Fibroblast of skin of right quadriceps (primary cell): ENCODE measurements at places on chromosomes 7 and 10.

DNA sequence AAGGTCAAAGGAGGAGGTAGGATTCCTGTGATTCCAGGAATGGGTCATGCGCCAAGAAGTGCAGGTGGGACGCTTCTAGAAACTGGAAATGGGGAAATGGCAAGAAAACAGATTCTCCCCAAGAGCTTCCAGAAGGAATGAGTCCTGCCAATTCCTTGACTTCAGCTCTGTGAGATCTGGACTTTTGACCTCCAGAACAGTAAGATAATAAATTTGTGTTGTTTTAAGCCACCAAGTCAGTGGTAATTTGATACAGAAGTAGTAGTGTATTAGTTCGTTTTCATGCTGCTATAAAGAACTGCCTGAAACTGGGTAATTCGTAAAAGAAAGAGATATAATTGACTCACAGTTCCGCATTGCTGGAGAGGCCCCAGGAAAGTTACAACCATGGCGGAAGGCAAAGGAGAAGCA is 178.6 kb upstream of the GALNT17 start:
- DNase-seq, result no peak

DNA sequence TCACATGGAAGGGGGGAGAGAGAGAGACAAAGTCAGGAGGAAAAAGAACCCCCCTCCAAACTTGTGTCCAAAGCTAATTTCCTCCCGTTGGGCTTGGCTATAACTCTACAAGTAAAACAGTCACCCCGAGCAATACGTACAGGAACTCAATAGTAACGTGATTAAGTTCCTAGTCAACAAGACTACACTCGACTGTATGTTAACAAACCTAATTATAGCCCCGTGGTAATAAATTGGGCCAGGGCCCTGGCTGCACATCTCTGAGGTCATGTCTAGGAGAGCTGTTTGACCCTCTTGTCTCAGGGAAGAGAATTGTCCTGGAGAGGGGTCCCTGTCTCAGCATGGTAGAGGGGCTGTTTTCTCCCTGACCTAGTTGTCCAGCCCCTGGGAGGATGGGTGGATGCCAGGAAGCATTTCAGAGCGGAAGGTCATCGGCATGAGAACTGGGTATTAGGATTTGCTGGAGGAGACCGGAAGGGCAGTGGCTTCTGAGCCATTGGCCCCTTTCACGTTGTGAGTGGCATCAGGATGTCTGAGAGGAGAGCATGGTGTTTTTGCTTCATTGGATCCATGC is 60.2 kb upstream of the COMTD1 start:
- no peak for DNase-seq

DNA sequence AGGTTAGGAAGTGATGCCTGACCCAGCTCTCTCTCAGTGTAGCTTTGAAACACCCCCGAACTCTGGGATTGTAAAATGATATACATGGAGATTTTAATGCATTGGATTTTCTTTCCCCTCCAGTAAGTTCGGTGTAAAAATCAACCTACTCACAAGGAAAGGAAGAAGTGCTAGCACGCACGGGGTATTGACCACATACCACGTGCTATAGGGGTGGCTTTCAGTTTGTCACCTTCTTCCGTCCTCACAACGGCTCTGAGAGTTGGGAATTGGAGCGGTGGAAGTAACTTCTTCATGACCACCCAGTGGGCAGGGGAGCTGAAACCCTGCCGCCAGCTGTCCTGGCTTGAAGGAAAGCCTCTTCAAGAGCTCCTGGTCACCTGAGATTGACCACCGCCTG is 149.4 kb upstream of the PRR15 start:
- DNase-seq, result no peak

DNA sequence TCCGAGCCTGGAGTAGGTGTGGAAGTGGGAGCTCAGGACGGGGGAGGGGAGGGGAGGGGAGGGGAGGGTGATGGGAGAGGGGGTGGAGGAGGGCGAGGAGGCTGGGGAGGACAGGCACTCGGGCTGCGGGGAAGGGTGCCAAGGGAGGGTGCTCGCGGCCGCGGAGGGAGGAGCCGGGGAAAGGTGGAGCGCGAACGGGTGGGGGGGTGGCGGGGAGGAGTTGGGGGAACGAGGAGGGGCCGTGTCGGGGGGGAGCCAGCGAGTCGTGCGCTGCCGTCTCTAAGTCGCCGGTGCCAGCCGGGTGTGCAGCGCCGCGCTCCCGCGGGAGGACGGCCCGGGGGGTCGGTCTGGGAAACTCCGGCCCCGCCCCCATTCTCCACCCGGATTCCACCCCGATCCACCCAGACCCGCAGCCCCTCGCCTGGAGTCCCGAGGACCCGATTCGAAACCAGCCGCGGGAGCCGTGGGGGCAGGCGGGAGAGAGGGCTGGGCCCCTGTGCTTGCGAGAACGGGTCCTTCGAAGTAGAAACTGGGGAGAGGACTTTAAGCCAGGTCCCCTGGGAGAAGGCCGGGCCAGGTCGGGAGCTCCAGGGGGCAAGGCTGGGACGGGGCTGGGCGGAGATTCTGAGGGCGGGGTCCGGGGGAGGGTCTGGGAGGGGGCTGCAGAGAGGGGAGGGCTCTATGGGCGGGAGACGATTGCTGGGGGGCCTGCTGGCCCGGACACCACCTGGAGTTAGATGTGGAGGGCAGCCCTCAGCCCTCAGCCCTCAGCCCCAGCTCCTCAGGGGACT is at the start of gene ZNF467:
Gene ZNF467, minus strand, starts transcription at position 143 of the 791 bp plus-strand sequence. CDS start 2,556 bp downstream, outside the sequence.
- peak; percentile 57 for DNase-seq

GRCh38 chr10:106917452-106918055 is 247.0 kb downstream of the SORCS1 start:
- DNase-seq, result no peak

DNA sequence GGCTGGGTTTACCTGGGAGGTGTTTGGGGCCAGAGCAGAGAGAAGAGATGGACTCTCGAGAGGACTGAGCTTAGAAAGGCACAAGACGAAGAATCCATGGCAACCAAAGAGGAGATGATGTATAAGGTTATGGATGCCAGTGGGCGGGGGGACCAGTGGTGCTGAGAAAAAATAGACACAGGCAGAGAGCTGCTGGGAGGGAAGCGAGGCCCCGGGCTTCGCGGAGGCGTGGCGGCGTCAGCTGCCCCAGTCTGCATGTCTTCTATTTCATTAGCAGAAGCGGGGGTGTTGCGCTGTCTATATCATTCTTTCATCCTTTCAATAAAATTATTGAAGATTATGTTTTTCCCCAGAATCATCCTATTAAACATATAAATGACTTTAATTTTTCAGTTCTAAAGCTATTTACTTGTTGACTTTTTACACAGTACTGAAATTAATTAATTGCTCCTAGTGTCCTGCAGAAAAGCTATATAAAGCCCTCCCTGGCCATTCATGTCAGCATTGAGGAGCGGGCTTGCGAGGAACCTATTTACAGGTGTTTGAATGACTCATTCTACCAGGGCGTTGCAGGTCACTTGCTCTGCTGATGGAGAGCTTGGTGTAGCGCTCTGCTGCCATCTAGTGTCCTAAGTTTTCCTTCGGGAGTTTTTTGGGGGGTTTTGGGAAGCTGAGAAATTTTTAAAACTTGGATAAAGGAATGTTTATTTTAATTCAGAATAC is 42.9 kb upstream of the BHLHA15 start:
- peak; percentile 45 for DNase-seq

GRCh38 chr10:113843972-113844485 is 9.9 kb downstream of the DCLRE1A start:
- no peak for DNase-seq
